ENCODE measurements at places on chromosomes 6 and 20. TPM values are rescaled to one million over a fixed set of nuclear protein-coding genes. Genes with fewer than 3 reads are reported as not detected.

CYP24A1 gene
- not detected for total RNA-seq

GRCh38 chr6:167670938-167671338 lies 155.8 kb upstream of the AFDN start:
- no peak for DNase-seq

LAMP5 gene
- not detected for total RNA-seq

FUT9 gene
- total RNA-seq: not detected

DNA sequence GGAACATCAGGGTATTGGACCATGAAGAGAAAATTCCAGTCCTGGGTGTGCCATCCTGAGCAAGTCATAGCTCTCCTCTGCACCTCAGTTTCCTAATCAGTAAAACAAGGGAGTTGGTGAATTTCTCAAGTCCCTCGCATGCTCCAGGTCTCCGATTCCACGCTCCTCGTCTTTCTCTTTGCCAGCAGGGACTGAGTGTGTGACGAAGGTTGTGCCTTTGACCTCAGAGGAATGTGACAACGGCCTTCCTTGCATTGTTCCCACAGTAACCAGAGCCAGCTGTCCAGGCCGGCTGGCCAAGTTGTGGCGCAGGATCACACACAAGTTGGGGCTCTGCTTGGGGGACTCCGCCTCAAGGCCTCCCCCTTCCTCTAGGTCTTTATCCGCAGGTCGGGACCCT lies 217.3 kb downstream of the ATXN1 start:
- DNase-seq: peak; percentile 60

FRS3 gene
- total RNA-seq: 1.3 TPM

DNA sequence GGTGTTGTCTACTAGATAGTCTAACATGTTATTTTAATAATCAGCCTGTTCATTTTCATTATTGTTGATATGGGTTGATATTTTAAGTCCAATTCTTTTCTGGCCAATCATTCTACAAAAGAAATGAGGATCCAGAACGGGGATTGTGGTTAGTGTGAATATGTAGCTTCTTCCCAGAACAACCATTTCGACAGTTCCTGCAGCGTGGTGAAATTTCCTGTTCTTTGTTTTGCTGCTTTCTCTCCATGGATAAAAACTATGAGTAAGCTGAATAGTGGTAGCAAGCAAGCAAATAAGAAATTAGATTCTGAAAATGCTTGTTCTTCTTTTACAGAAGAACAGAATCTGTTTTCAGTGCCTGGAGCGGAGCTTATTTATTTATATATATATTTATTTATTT lies 65.5 kb upstream of the F13A1 start:
- DNase-seq: no peak

- peak; percentile 52 for DNase-seq
These were observed 189.9 kb upstream of the PRDM1 start for GRCh38 chr6:105896052-105896820.

DNA sequence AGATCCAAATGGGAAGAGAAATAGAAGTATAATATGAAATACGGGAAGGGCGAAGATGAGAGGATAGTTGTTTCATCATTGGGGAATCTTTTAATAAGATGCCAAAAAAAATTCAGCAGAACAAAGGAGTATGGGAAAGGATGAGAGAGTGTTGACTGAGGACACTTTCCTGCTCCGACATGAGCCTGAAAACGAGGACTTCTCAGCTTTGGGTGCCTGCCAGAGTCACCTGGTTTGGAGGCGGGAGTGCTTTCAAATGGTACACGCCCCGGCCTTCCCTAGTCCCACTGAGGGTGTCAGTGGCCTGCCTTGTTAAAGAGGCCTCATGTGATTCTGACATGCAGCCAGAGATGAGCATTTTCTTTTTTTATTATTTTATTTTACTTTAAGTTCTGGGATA lies 250.9 kb downstream of the ANKRD60 start:
- DNase-seq: no peak

TBX18 gene
- 3.0 TPM for total RNA-seq

Measured in fibroblast of villous mesenchyme (primary cell).